Activated CD8-positive, alpha-beta memory T cell treated with anti-CD3 and anti-CD28 coated beads, Interleukin-2, amount 10 ng/mL, durations not matched to agents 7 days and 5 days (primary cell): ENCODE measurements at places on chromosomes 12 and 14. TPM values are rescaled to one million over a fixed set of nuclear protein-coding genes. Genes with fewer than 3 reads are reported as not detected.
A peak's percentile ranks its signal among the peaks of the same experiment; 100 is the strongest.

GRCh38 chr12:52038447-52038846 is 12.8 kb upstream of the NR4A1 start:
- H3K27ac ChIP-seq: no peak overlapping the region
- H3K36me3 ChIP-seq: no peaks in the 10 kb centered on the region
- peaks cover 33% of the 10 kb centered on the region for H3K4me1 ChIP-seq
- H3K27me3 ChIP-seq: peaks cover 20% of the 10 kb centered on the region

DNA sequence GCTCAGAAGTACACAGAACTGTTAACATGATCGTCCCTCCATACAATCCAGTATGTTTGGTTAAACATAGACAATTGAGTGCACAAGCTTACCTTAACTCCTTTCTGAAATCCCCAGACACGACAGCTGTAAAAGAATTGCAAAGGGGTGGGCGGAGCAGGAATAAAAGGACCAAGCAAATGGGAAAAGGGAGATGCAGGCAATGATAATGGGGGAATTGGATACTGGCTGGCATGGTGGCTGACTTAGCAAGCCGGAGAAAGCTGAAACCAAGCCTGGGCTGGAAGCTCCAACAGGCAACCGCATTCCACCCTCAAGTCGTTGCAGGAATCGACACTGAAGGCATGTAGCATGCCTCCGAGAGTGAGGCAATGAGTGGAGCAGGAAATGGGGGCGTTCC is 96.8 kb upstream of the TMEM132C start:
- no peaks in the 10 kb centered on the region for H3K27me3 ChIP-seq
- DNase-seq: no peak
- H3K4me1 ChIP-seq: no peaks in the 10 kb centered on the region
- peaks cover 1% of the 10 kb centered on the region for H3K36me3 ChIP-seq

GRCh38 chr14:36512585-36513003 is 7.4 kb downstream of the NKX2-1 start:
- no peak for DNase-seq
- peaks cover 91% of the 10 kb centered on the region for H3K27me3 ChIP-seq
- peaks cover 4% of the 10 kb centered on the region for H3K36me3 ChIP-seq
- H3K4me1 ChIP-seq: peaks cover 2% of the 10 kb centered on the region
- H3K4me3 ChIP-seq: no peak overlapping the region

DNA sequence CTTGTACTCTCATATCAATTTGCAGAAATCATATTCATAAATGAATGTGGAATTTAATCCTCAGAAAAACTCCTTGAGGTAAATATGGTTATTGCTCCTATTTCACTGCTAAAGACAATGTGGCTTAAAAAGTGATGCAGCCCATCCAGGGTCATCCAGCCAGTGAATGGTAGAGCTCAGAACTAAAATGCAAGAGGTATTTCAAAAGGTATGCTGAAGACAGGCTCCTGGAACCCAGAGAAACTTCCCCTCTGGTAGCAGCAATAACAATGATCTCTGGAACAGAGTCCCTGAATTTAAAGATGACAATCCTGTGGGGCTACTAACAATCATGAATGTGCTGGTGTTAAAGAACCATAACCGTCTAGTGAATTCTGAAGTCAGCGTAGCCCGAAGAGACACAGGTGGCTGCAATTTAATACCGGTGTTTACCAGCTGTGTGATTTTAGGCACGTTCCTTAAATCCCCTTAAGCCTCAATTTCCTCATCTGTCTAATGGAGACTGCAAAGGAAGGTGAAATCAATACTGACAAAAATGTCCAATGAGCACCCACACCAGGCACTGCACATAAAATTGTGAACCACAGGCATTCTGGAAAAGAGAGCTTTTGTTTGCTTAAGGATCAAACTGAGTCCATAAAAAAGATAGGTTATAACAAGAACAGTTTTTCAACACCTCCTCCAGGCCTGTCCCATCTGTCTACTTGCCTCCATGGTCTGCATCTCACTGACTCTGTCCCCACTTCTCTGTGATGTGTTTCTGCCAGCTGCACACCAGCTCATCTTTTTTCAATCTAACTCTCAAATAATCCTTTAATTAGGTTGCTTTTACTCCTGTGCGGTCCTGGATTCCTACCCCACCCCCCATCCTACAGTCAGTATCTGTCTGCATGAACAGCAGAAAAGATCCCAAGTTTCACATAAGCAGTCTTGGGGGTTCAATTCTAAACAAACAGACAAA is 10.5 kb downstream of the TM7SF3 start:
- peaks cover 23% of the 10 kb centered on the region for H3K4me1 ChIP-seq
- H3K4me3 ChIP-seq: no peak overlapping the region
- no peak for DNase-seq
- no peak overlapping the region for H3K27ac ChIP-seq

DNA sequence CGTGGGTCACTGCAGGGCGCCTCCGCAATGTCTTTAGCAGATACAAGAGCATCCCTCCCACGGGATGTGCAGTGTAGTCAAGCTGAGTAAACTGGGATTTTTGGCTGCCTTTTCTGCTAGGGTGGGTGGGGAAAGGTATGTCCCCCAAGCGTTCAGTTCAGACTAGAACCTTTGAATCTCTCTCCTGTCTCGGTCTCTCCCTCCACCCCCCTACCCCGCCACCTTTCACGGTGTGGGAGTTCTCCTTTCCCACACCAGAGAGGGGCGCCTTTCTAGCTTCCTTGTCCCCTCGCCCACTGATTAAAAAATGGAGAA is 525 bp upstream of the FAR2 start:
- DNase-seq: no peak
- H3K4me3 ChIP-seq: peak overlapping the region; percentile 87
- peak overlapping the region; percentile 91 for H3K27ac ChIP-seq
- H3K27me3 ChIP-seq: peaks cover 19% of the 10 kb centered on the region
- H3K4me1 ChIP-seq: peaks cover 12% of the 10 kb centered on the region

DNA sequence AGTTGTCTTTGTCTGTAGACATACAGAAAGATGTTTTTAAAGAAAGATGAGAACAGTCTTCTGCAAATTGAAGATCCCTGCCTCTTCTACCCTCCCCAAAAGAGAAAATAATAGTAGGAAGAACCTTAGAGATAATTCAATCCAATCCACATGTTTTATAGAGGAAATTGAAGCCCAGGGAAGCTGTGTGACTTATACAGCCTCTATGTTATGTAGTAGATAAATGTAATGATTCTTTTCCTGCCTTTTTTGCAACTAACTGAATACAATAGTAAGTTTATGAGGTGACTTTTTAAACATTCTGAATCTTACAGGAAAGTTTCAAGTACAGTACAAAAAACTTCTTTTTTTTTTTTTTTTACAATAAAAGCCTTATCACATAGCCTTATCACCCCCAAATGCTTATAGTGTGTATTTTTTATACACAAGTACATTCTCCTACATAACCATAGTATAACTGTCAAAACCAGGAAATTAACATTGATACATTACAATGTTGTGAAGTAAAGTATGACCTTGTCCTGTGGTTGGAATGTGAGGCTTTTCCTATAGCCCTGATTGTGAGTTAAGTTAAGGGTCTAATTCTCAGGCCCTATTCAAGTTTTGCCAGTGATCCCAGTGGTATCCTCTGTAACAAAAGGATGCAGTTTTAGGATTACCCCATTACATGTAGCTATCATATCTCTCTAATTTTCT is 94.4 kb downstream of the FIGNL2 start:
- H3K4me1 ChIP-seq: no peaks in the 10 kb centered on the region
- no peak overlapping the region for H3K27ac ChIP-seq
- DNase-seq: no peak
- H3K4me3 ChIP-seq: no peak overlapping the region
- H3K36me3 ChIP-seq: no peaks in the 10 kb centered on the region
- H3K27me3 ChIP-seq: peaks cover 13% of the 10 kb centered on the region

- peaks cover 15% of the 10 kb centered on the region for H3K4me1 ChIP-seq
- no peaks in the 10 kb centered on the region for H3K36me3 ChIP-seq
- no peak overlapping the region for H3K4me3 ChIP-seq
- no peak for DNase-seq
- H3K27ac ChIP-seq: no peak overlapping the region
- no peaks in the 10 kb centered on the region for H3K27me3 ChIP-seq
These were observed 7.4 kb upstream of the TEX22 start for GRCh38 chr14:105390849-105391500.

DNA sequence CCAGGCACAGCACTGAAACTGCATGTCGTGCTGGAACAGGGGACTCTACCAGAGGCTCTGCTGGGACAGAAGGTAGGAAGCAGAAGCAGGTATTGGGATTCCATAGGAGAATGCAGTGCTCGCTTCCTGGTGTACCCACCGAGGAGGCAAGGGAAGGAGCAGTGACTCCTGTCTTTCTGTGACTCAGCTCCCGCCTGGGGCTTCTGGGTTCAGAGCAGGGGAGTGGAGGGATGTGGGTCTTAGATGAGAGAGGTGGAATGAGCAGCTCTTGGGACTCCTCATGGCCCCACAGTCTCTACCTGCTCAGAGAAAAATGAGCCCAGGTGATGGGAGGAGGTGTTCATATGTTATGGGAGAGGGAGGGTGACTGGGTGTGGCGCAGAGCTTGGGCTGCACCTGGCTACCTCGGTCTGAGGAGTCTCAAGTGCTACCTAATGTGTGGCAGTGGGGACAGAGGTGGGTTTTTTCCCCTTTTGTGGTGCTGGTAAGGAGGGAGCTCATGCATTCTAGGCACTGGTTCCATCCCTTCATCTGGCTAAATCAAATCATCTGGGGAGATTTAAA is 26.3 kb downstream of the WNT5B start:
- no peak overlapping the region for H3K4me3 ChIP-seq
- H3K27me3 ChIP-seq: peaks cover 16% of the 10 kb centered on the region
- H3K4me1 ChIP-seq: peaks cover 5% of the 10 kb centered on the region
- DNase-seq: no peak
- no peak overlapping the region for H3K27ac ChIP-seq
- no peaks in the 10 kb centered on the region for H3K36me3 ChIP-seq

DNA sequence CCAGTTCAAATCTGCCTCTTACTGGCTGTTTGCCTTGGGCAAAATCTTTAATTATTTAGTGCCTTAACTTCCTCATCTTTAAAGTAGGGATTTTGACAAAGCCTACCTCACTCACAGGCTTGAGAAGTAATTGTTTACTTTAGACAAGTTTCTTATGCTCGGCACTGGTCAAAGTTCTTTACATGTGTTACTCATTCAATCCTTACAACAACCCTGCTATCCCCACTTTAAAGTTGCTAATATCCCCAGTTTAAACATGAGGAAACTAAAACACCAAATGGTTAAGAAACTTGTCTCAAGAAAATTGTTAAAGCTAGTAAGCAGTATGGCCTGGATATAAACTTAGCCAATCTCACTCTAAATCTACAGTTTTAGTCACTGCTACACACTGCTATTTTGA is 204.0 kb upstream of the AVPR1A start:
- H3K27ac ChIP-seq: no peak overlapping the region
- no peak overlapping the region for H3K4me3 ChIP-seq
- no peaks in the 10 kb centered on the region for H3K27me3 ChIP-seq
- no peaks in the 10 kb centered on the region for H3K4me1 ChIP-seq
- DNase-seq: no peak

- no peak overlapping the region for H3K27ac ChIP-seq
- peaks cover 31% of the 10 kb centered on the region for H3K27me3 ChIP-seq
- H3K36me3 ChIP-seq: no peaks in the 10 kb centered on the region
- no peak overlapping the region for H3K4me3 ChIP-seq
These were observed 6.1 kb upstream of the KRT72 start for GRCh38 chr12:52607314-52607713.

- H3K27ac ChIP-seq: no peak overlapping the region
- H3K4me3 ChIP-seq: no peak overlapping the region
- H3K36me3 ChIP-seq: peaks cover 55% of the 10 kb centered on the region
- no peak for DNase-seq
- peaks cover 41% of the 10 kb centered on the region for H3K4me1 ChIP-seq
These were observed 76.1 kb upstream of the SAV1 start for GRCh38 chr14:50744231-50744630.

DNA sequence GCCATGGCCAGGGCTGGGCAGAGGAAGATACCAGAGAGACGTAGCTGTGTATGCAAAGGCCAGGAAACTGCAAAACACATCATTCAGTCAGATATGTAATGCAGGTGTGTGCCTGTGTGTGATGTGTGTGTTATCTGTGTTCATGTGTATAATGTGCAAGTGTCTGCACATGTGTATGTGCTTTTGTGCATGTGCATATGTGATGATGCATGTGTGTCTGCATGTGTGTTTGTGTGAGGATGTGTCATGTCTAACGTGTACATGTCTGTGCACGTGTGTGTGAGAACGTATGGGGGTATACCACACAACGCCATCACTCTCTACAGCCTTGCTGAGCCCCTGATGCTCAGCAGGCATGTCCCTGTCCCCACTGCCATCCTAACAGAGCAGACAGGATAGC is 9.7 kb downstream of the DIO3 start:
- no peak overlapping the region for H3K27ac ChIP-seq
- no peak overlapping the region for H3K4me3 ChIP-seq
- H3K4me1 ChIP-seq: no peaks in the 10 kb centered on the region

DNA sequence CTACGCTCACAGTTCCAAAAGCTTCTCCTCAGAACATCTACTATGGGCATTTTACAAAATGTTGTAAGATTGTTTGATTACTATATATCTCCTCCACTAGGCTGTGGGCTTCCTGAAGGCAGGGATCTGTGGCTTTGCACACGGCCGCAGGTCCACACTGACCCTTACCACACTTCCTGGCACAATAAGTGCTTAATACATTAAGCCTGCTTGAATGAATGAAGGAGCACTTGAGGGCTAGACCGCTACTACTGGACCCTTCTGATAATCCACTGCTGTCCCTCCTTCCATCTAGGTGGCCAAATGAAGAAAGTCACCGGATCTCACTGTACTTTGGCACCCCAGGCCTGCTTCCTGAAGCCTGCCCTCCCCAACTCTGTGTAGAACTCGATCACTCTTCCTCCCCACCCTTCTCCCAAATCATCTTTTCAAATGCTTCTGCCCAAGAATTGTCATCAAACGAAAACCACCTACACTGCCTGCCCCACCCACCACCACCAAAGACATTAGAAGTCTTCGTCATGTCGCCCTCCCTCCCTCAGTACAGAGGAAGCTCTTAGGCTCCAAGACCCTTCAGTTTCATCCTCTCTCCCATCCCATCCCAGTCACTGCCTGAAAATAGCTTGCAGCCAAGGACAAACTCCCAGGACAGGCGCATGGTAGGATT is 596 bp upstream of the ZBTB39 start:
- H3K27ac ChIP-seq: peak overlapping the region; percentile 82
- H3K4me1 ChIP-seq: peaks cover 35% of the 10 kb centered on the region
- no peaks in the 10 kb centered on the region for H3K27me3 ChIP-seq
- H3K36me3 ChIP-seq: peaks cover 20% of the 10 kb centered on the region

GRCh38 chr12:19647806-19648556 is 208.7 kb downstream of the AEBP2 start:
- no peak overlapping the region for H3K4me3 ChIP-seq
- no peaks in the 10 kb centered on the region for H3K27me3 ChIP-seq
- no peak overlapping the region for H3K27ac ChIP-seq
- peaks cover 4% of the 10 kb centered on the region for H3K36me3 ChIP-seq

- no peaks in the 10 kb centered on the region for H3K36me3 ChIP-seq
- no peak overlapping the region for H3K27ac ChIP-seq
- H3K27me3 ChIP-seq: no peaks in the 10 kb centered on the region
- DNase-seq: no peak
- no peaks in the 10 kb centered on the region for H3K4me1 ChIP-seq
These were observed 15.6 kb downstream of the TRMT61A start for GRCh38 chr14:103544388-103545218.

- no peaks in the 10 kb centered on the region for H3K27me3 ChIP-seq
- peak overlapping the region; percentile 93 for H3K4me3 ChIP-seq
- peaks cover 38% of the 10 kb centered on the region for H3K36me3 ChIP-seq
- peak overlapping the region; percentile 98 for H3K27ac ChIP-seq
These were observed 3.4 kb downstream of the RHOF start for GRCh38 chr12:121789800-121790728.

Gene MGP
- not detected for total RNA-seq

Gene TRHDE
- not detected for total RNA-seq

Gene FIGNL2
- 0.40 TPM for total RNA-seq

Gene CCDC198
- total RNA-seq: not detected

Gene IL31
- not detected for total RNA-seq

Gene TOMM20L
- total RNA-seq: not detected

Gene LTA4H
- total RNA-seq: 42.4 TPM

Gene C3AR1
- total RNA-seq: 10.7 TPM

Gene B3GNT4
- 0.76 TPM for total RNA-seq
